ENCODE measurements at places on chromosomes 16 and 17.

DNA sequence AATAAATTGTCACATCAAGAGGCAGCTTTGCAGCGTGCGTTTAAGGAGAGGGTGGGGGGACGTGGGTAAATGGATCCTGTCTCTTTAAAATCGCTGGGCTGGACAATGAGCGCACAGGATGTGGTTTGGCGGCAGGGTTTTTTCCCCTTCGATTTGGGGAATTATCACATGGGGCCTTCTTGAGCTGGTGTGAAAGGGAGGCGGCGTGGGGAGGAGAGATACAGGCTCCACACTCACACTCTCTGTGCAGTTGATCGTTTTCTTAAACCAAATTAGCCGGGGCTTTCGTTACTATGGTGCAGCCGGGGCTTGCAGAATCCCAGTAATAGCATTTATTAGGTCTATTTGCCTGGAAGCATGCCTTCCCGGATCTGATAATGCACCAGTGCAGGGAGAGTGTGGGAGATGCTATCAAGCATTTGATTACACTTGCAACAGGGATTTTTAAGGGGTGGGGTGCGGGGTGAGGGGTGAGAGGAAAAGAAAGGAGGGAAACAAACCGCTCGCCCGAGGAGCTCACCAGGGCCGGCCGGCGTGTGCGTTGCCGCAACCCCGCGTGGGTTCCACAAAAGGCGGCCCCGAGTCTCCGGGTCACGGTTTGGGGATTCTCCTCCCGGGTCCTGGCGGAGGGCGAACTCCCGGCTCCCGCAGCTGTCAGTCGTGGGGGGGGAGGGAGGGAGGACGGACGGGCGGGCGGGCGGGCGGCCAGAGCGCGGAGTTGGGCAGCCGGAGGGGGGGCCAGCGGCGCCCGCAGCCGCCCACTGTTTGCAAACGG is 58.8 kb upstream of the GSE1 start:
- DNase-seq, result peak; percentile 48

GRCh38 chr16:11503566-11503965 is 83.2 kb downstream of the LITAF start:
- DNase-seq, result no peak

GRCh38 chr17:45293413-45294211 is 23.2 kb downstream of the MAP3K14 start:
- no peak for DNase-seq

GRCh38 chr17:1008008-1008761 is 11.3 kb downstream of the TIMM22 start:
- DNase-seq, result no peak

DNA sequence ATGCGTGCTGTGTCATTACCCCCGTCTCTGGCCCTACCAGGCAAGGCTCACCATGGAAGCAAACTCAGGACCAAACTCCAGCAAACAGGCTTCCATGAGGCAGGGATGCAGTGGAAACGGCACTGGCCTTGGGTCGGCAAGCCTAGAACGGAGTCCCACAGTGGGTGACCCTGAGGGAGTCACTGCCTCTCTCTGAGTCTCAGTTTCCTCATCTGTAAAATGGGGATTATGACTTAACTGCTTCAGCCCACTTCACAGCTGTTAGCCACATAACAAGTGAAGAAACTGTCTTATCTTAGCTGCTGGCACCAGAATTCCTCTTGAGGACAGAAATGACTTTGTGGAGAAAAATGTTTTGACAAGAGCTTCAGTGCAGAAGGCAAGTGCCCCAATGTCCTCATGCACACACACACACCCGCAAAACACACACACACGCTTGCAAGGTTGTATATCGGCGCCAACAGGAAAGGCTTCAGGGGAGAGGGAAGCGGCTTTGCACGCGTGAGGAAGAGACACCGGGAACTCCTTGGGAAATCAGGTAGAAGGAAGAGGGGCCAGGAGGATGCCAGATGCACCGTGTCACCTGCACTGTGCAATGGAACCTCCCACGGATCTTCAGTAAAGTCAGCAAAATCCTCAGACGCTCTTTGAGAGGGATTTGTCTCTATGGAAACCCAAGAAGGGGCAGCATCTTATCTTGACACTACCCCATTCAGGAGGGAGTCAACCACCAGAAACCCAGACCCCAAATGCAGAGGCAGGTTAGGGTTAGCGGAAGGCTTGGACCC is 53.7 kb downstream of the GSG1L start:
- no peak for DNase-seq

GRCh38 chr16:67525176-67525860 is 3.3 kb upstream of the RIPOR1 start:
- no peak for DNase-seq

All from foreskin keratinocyte (primary cell).